Stimulated activated CD8-positive, alpha-beta memory T cell treated with anti-CD3 and anti-CD28 coated beads, Interleukin-15, amount 100 ng/mL, for 24 hours (primary cell): ENCODE measurements at places on chromosomes 16 and 17.

DNA sequence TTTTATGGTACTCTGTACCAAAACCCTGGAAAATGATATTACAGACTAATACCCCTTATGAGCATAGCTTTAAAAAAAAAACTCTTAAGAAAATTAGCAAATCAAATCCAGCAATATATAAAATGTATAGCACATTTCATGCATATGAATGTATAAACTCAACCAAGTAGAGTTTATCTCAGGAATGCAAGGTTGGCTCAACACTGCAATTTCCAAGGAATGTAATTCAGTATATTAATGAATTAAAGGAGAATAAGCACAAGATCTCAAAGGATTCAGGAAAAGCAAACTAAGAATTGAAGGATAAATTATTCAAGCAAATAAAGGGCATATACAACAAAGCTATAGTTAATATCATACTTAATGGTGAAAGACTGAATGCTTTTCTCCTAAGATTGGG, 61.9 kb upstream of the RPL38 start:
- no peak for DNase-seq

GRCh38 chr16:70588565-70588964, 57.8 kb upstream of the IL34 start:
- no peak for DNase-seq

DNA sequence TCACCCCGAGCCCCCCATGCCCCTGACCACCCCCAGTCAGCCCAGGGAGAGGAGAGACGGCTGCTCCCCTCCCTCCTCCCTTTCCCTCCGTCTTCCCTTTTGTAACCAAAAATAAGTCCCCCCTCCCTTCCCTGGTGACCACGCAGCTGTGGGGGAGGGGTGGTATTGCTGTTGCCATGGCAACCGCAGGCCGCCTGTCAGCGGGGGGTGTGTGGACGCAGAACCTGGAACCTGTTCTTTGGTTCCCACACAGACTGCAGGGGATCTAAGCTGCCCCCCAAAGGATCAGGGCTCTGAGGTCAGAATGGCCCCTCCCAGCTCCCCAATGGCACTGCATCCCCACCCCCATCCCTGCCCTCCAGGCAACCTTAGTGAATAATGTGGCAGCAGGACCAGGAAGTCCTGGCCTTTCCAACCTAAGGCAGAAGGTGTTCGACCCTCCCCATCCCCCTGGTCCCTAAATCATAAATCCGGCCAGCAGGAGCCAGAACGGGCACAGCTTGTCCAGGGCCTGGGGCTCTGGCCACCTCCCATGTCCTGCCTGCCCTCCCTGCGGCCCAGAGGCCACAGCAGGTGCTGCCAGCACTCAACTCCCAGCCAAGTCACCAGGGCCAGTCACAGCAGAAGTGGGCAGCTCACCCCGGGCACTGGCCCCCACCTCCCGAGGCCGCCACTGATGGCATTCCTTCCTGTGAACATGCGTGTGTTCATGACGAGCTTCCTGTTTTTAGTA, 12.0 kb downstream of the CA4 start:
- no peak for DNase-seq

GRCh38 chr16:49776085-49776595, 79.8 kb downstream of the ZNF423 start:
- no peak for DNase-seq

DNA sequence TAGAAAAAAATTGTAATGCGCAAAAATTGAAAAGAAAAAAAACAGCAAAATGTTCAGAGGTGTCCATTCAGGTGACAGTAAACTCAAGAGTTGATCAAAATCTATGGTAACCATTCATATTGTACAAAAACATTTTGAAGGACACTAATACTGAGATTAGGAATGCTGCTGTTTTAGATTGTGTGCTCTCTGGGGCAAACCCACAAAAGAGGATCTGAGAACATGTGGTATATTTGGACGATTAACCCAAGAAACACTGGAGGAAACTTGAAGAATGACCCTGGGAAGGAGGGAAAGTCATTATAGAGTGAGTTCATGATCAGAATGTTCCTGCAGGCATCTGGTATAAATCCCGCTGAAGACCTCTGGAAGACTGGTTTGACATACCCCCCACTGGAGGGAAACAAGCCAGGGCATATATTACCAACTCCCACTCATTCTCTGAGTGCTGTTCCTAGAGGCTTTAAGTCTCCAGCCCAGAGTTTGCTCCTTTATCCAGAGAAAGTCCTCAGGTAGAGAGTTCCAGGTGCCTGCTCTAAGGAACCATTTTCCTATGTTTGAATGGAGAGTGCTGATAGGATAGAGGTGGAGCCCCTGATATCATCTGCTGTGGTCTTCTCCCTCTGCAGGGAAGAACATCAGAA, 1.2 kb downstream of the KRTAP4-2 start:
- DNase-seq = no peak

DNA sequence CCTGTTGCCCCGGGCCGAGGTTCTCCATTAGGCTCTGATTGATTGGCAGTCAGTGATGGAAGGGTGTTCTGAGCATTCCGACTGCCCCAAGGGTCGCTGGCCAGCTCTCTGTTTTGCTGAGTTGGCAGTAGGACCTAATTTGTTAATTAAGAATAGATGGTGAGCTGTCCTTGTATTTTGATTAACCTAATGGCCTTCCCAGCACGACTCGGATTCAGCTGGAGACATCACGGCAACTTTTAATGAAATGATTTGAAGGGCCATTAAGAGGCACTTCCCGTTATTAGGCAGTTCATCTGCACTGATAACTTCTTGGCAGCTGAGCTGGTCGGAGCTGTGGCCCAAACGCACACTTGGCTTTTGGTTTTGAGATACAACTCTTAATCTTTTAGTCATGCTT, 74.2 kb downstream of the HAPSTR1 start:
- DNase-seq = no peak
